RPMI7951 (cell line): ENCODE measurements at places on chromosomes 13 and 19.
A peak's percentile ranks its signal among the peaks of the same experiment; 100 is the strongest.

DNA sequence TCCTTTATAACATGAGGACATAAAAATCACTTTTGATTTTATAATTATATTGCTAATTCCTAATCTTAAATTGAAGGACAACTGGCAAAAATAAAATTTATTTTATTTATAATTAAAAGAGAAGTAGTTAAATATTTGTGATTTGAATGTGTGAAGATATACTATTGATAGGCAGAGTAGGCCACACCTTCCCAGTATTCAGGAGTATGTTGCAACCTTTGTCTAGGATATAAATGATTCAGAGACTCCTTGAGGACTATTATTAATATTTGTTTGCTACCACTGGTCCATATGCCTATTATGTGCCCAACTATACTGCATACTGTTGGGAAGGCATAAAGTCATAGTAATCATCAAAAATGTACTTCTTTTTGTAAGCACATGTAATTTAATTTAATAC is 94.2 kb downstream of the CDADC1 start:
- no peak for DNase-seq

GRCh38 chr13:53079691-53080090 is 51.1 kb downstream of the OLFM4 start:
- DNase-seq, result no peak

DNA sequence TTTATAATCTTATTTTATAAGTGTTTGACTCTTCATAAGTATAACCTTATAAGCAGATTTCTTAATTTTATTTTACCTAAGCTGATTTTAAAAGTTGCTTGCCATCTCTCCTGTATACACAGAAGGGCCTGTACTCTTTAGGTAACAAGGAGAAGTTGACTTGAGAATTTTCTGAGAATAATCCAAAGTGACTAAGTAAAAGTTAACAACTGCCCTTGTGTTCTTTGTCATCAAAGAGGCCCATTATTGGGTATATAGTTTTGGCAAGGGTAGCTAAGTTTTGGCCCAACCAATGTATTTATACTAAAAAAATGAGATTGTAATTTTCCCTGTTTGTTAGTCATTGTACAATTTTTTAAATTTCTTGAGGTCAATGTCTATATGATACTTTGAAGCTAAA is 3.2 kb downstream of the LCP1 start:
- no peak for DNase-seq

DNA sequence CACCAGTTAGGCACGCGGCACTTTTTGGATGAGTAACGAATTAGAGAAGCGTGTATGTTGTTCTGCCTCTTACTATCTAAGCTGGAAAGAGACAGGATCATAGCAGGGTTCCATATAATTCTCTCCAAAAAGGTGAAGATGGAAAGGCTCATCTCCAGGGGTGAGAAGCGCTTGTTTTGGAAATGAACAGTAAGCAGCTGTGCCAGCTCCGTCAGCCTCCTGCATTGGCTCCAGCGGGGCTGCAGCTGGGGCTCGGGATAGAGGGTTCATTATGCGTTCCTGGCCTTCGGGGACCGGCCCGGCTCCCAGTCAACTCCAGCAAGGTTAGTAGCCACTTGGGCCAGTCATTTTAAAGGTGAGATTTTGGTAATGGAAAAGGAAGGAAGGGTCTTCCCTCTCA is 155.5 kb downstream of the COL4A1 start:
- DNase-seq, result no peak

GRCh38 chr19:57161985-57162539 is 5.2 kb downstream of the DUXA start:
- no peak for DNase-seq

- peak; percentile 1 for DNase-seq
Observed at GRCh38 chr19:20422216-20423205, 143.1 kb downstream of the ZNF737 start.

GRCh38 chr13:47175172-47175866 is 278.5 kb upstream of the HTR2A start:
- DNase-seq, result peak; percentile 93

DNA sequence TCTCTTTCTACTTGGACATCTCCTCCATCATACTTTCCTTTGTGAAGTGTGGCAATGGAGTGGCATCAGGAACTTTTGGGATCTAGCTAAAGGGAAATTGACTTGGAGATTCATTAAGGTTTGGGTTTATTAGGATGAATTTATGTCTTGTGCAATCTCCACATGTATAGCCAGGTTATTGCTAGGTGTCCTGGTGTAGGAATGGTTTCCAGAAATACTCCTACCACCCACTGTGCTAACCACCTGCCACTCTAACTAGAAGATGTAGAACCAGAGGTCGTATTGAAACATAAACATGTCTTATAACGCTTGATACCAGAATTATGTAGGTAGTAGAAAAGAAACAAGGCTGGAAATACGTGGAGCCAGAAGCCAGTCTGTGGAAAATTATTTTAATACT is 38.1 kb upstream of the MED4 start:
- DNase-seq, result no peak

DNA sequence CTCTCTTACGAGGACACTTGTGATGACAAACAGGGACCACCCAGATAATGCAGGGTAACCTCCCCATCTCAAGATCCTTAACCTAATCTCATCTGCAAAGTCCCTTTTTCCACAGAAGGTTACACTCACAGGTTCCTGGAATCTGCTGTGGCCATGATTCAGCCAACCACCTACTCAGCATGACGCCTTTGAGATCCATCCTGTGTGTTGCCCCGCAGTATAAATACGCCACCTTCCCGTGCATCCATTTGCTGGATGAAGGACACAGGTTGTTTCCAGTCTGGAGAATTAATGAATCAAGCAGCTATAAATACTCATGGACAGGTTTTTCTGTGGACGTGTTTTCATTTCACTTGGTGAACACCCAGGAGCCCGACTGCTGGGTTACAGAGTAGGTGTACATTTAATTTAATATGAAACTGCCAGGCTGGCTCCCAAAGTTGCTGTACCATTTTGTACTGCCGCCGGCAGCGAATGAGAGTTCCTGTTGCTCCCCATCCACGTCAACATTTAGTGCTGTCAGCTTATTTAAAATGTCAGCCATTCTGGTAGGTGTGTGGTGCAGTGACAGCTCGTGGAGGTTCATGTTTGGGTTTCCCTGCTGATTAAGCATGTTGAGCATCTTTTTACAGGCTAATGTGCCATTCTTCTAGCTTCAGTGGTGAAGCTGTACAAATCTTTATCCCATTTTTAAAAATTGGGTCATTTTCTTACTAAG is 40.2 kb downstream of the ELL start:
- no peak for DNase-seq

- peak; percentile 7 for DNase-seq
Observed at GRCh38 chr13:101384929-101385328, 31.4 kb downstream of the NALCN start.

- DNase-seq, result peak; percentile 91
Observed at GRCh38 chr13:44710576-44710975, 134.4 kb upstream of the TSC22D1 start.

DNA sequence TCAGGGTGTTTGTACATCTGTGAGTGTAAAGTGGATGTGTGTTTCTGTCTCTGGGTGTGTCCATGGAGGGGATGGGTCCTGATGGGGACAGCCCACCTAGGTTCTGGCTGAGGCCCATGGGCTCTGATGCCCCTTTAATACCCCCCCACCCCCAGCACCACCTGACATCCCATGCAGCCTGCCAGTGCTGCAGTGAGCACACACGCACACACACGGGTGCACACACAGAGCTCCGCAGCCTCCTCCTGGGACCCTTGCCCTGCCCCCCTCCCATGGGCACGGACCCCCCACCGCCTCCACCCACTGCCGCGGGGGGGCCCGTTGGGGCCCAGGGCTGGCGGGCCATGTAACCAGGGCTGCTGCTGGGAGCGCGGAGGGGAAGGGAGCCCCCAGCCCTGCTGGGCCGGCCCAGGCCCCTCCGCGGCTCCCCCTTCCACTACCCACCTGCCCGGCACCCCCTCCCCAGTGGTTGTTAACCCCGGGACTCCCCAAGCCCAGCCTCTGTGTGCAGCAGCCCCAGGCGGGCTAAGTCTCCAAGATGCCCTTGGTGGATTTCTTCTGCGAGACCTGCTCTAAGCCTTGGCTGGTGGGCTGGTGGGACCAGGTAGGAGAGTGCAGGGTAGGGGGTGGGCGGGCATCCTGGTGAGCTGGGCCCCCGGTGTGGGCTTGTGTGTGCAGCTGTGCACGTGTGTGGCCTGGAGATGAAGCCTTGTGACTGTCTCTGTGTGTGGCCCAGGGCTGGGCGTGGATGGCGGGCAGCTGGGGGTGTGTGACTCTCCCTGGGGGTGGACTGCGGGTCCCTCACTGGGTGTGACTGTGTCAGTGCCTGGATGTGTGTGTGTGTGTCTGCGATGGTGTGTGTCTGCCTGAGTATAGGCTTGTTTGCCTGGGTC is 32.6 kb downstream of the PDE4A start:
- no peak for DNase-seq
